Esophagus squamous epithelium (tissue), 5 donors: ENCODE measurements at places on chromosomes 13 and 19.

DNA sequence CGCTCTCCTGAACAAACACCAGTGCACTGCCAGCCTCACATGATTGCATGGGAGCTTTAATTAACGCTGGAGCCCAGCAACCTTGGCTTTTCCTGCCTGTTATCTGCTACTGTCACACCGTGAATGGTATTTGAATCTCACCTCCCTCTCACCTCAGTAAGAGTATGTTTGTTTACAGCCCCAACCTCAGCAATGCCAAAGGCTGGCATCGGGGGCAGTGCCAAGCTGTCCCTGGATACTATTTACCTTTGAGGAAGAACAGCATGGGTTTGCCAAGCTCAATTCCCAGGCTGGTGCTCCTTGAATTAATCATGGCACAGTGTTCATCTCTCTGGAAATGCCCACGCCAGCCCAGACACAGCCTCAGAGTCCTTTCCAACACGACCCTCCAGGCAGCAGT is 57.2 kb upstream of the SERPINE3 start:
- no peaks in the 10 kb centered on the region for H3K27me3 ChIP-seq
- no peak for DNase-seq
- H3K4me3 ChIP-seq: no peak overlapping the region
- H3K4me1 ChIP-seq: no peaks in the 10 kb centered on the region

DNA sequence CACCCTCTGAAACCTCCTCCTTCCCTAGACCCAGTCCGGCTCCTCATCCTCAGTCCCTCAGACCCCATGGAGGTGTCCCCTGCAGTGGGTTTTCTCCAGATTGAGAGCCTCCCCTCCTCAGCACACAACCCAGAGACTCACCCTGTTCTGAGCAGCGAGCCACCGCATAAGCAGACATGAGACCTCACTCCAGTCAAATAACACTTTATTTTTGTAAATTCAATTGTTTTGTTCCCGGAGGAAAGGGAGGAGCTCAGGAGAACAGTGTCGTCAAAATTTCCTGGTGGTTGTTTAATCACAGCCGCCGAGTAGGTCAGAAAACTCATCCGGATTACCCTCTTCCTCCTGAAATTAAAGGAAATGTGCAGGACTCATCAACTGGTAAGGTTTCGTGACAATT is 57.5 kb downstream of the ERICH4 start:
- H3K4me3 ChIP-seq: peak overlapping the region; percentile 6

DNA sequence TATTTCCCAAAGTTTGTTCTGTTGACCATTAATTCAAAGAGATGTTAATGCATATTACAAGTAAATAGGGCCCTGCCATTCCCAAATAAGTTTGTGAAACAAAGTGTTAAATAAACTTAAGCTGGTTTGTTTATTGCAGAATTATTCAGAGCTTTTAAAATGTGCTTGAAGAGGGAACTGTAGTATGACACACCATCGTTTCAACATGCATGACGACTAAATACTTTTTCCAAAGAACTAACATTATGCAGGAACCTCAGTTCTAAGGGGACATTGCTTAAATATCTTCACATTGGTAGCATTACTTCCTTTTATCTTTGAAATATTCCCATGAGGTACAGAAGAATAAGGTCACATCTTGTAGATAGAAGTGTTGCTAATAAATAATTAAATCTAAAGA is 14.6 kb downstream of the LHFPL6 start:
- DNase-seq: no peak
- H3K36me3 ChIP-seq: no peaks in the 10 kb centered on the region
- H3K4me1 ChIP-seq: no peaks in the 10 kb centered on the region
- H3K27me3 ChIP-seq: no peaks in the 10 kb centered on the region
- H3K27ac ChIP-seq: no peak overlapping the region
- H3K4me3 ChIP-seq: no peak overlapping the region

DNA sequence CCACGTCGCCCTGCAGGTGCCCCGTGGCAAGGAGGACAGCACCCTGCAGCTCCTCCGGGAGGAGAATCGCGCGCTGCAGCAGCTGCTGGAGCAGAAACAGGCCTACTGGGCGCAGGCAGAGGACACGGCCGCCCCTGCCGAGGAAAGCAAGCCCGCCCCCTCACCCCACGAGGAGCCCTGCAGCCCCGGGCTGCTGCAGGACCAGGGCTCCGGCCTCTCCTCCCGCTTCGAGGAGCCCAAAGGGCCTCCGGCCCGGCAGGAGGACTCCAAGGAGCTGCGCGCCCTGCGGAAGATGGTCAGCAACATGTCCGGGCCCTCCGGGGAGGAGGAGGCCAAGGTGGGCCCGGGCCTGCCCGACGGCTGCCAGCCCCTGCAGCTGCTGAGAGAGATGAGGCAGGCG is 11.6 kb downstream of the CBY2 start:
- H3K36me3 ChIP-seq: no peaks in the 10 kb centered on the region
- no peaks in the 10 kb centered on the region for H3K27me3 ChIP-seq
- H3K27ac ChIP-seq: no peak overlapping the region
- no peak for DNase-seq
- H3K4me1 ChIP-seq: no peaks in the 10 kb centered on the region
- H3K4me3 ChIP-seq: no peak overlapping the region

DNA sequence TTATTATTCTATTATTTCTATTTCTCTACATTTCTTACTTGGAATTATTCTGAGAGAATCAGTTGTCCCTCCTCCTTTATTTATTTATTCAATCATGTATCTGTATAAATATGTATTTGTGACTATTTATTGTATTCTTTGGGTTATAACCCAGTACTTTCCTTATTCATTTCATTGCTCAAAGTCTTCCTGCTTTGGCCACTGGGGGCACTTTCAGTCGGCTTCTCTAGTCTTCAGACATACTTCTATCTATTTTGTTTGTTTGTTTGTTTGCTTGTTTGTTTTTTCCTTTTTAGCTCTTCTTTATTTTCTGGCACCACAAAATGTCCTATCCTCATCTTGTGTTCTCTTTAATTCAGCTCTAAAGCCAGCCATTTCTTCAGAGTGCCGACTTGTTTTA is 260.4 kb downstream of the NALCN start:
- H3K4me1 ChIP-seq: no peaks in the 10 kb centered on the region
- H3K27ac ChIP-seq: no peak overlapping the region
- no peak overlapping the region for H3K4me3 ChIP-seq
- H3K27me3 ChIP-seq: peaks cover 17% of the 10 kb centered on the region

GRCh38 chr19:42467183-42467760 is 24.5 kb upstream of the CXCL17 start:
- no peaks in the 10 kb centered on the region for H3K27me3 ChIP-seq
- no peaks in the 10 kb centered on the region for H3K4me1 ChIP-seq
- no peak overlapping the region for H3K4me3 ChIP-seq
- DNase-seq: no peak

GRCh38 chr13:66021846-66022245 is 1208.3 kb downstream of the PCDH9 start:
- no peak for DNase-seq
- H3K36me3 ChIP-seq: no peaks in the 10 kb centered on the region
- H3K4me1 ChIP-seq: no peaks in the 10 kb centered on the region
- H3K4me3 ChIP-seq: no peak overlapping the region
- H3K27ac ChIP-seq: no peak overlapping the region
- H3K27me3 ChIP-seq: no peaks in the 10 kb centered on the region

GRCh38 chr13:46622630-46623256 is 69.8 kb downstream of the LRCH1 start:
- no peak for DNase-seq
- H3K36me3 ChIP-seq: no peaks in the 10 kb centered on the region
- no peaks in the 10 kb centered on the region for H3K27me3 ChIP-seq
- no peak overlapping the region for H3K4me3 ChIP-seq

DNA sequence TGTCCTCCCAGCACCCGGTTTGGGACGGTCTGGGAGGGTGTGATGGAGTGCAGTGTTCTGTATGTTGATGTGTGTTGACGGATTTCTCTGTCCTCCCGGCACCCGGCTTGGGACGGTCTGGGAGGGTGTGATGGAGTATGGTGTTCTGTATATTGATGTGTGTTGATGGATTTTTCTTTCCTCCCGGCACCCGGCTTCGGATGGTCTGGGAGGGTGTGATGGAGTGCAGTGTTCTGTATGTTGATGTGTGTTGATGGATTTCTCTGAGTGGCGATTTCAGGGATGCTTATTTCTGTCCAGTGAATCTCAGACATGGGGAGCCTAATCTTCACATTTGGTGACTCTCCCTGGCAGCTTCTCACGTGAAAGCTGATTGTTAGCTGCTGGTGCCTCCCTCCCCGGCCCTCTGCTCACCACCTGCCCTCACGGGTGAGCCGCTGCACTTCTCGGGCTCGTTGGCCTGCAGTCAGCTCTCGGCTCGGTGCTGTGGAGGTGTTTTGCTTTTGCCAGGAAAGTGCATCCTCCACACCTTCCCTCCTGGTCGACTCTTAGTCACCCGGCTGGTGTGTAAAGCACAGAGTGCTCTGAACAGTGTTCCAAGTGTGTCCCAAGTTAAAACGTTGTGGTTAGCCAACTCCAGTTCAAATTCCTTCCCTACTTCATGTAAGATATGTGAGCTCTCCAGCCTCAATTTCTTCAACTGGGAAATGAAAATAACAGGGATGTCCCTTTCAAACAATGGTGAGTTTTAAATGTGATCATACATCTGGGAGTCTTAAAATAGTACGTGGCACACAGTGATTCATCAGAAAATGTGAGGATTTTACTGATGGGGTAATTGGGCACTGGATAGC is 54.6 kb downstream of the ATP11A start:
- H3K36me3 ChIP-seq: no peaks in the 10 kb centered on the region
- no peak overlapping the region for H3K4me3 ChIP-seq
- no peak overlapping the region for H3K27ac ChIP-seq
- DNase-seq: no peak
- H3K27me3 ChIP-seq: no peaks in the 10 kb centered on the region
- H3K4me1 ChIP-seq: peaks cover 18% of the 10 kb centered on the region

GRCh38 chr19:42184401-42184861 is 33.0 kb downstream of the DEDD2 start:
- H3K4me3 ChIP-seq: no peak overlapping the region
- no peak for DNase-seq
- H3K27me3 ChIP-seq: peaks cover 11% of the 10 kb centered on the region
- peaks cover 13% of the 10 kb centered on the region for H3K4me1 ChIP-seq

DNA sequence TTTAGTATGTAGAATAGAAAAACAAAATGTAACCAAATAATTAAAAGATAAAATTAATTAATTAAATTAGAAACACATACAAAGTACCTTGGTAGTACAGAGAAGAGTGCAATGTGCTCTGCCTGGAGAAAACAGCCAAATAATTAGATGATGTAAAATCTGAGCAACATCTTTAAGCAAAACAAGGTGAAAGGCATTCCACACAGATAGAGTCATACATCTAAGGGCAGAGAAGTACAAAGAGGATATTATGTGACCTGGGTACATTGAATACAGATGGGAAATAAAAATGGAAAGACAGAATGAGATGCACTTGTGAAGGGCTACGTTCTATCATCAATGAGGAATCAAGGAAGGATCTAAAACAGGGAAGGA is 25.2 kb upstream of the FNDC3A start:
- no peaks in the 10 kb centered on the region for H3K36me3 ChIP-seq
- H3K4me3 ChIP-seq: no peak overlapping the region
- H3K4me1 ChIP-seq: no peaks in the 10 kb centered on the region
- no peaks in the 10 kb centered on the region for H3K27me3 ChIP-seq
- H3K27ac ChIP-seq: no peak overlapping the region

GRCh38 chr19:58058467-58058866 is 615 bp upstream of the ZNF135 start:
- peak overlapping the region; percentile 92 for H3K27ac ChIP-seq
- DNase-seq: no peak
- peak overlapping the region; percentile 75 for H3K4me3 ChIP-seq
- peaks cover 17% of the 10 kb centered on the region for H3K36me3 ChIP-seq
- H3K27me3 ChIP-seq: no peaks in the 10 kb centered on the region

- H3K4me1 ChIP-seq: peaks cover 9% of the 10 kb centered on the region
- no peaks in the 10 kb centered on the region for H3K27me3 ChIP-seq
- no peak for DNase-seq
- no peak overlapping the region for H3K27ac ChIP-seq
- no peak overlapping the region for H3K4me3 ChIP-seq
- no peaks in the 10 kb centered on the region for H3K36me3 ChIP-seq
Measured at GRCh38 chr13:33307843-33308242, 22.3 kb upstream of the STARD13 start.

- H3K4me3 ChIP-seq: no peak overlapping the region
- no peaks in the 10 kb centered on the region for H3K27me3 ChIP-seq
- H3K36me3 ChIP-seq: no peaks in the 10 kb centered on the region
- peaks cover 61% of the 10 kb centered on the region for H3K4me1 ChIP-seq
- peak overlapping the region; percentile 79 for H3K27ac ChIP-seq
Measured at GRCh38 chr19:34317311-34317927, 47.6 kb upstream of the GPI start.

DNA sequence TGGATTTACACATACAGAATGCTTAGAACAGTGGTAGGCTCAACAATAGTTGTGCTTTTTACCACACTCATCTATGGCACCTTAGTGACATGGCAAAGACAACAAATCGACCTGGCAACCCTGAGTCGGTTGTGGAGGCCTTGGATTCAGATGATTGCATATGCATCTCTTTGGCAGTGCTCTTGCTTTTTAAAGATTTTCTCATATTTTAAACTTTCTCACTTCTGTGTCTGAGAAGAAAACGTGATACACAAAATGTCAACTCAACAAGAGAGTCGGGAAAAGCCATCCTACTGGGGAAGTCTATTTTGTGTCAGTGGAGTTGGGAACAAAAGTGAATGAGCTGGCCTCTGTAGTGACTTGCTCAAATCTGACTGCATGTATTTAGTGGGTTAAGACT is 85.8 kb downstream of the ATP8A2 start:
- H3K4me3 ChIP-seq: no peak overlapping the region
- H3K27me3 ChIP-seq: no peaks in the 10 kb centered on the region
- no peak for DNase-seq
- no peaks in the 10 kb centered on the region for H3K36me3 ChIP-seq
- H3K27ac ChIP-seq: no peak overlapping the region
- no peaks in the 10 kb centered on the region for H3K4me1 ChIP-seq

- no peak overlapping the region for H3K4me3 ChIP-seq
- no peak for DNase-seq
Measured at GRCh38 chr19:10670876-10671804, 17.0 kb downstream of the ILF3 start.

- no peak overlapping the region for H3K4me3 ChIP-seq
- peaks cover 2% of the 10 kb centered on the region for H3K4me1 ChIP-seq
- H3K36me3 ChIP-seq: no peaks in the 10 kb centered on the region
- DNase-seq: no peak
Measured at GRCh38 chr13:98746968-98747367, 5.5 kb downstream of the SLC15A1 start.

- no peaks in the 10 kb centered on the region for H3K27me3 ChIP-seq
- peaks cover 16% of the 10 kb centered on the region for H3K4me1 ChIP-seq
- H3K4me3 ChIP-seq: peak overlapping the region; percentile 70
- H3K27ac ChIP-seq: peak overlapping the region; percentile 71
- DNase-seq: no peak
Measured at GRCh38 chr19:17538684-17539237, 16.7 kb upstream of the COLGALT1 start.
